ENCODE measurements at places on chromosomes 7 and 10.

GRCh38 chr7:132740176-132740575 is 163.9 kb upstream of the PLXNA4 start:
- DNase-seq, result no peak

DNA sequence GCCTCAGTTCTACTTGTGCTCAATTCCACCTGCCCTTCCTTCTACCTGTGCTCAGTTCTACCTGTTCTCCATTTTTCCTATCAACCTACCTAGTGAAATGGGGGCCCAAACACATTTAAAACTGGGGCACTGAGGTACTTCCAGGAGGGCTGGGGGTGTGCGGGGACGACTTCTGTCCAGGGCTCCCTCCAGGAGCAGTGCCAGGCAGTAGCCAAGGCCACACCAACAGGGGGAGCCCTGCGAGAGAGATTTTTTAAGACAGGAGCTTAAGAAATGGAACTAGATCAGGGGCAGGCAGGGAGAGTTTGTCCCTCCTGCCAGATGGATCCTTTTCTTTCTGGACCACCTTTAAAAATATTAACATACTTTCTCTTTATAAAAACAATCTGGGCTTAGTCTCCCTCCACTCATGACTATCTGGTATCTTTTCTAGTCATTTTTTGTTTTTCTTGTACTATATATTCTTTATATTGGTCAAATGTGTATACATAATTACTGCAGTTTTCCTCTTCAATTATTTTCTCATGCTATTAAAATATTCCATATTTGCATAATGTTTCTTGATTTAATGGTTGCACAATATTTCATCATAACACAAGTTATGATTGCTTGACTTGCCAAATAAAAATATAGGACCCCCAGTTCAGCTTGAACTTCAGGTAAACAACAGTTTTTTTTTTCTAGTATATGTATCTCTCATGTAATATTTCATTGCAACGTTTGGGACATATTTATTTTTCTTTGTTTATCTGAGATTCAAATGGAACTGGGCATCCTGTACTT is 47.3 kb upstream of the INSYN2A start:
- DNase-seq, result peak; percentile 41

- DNase-seq, result no peak
Measured at GRCh38 chr7:98630149-98630548, 13.1 kb downstream of the NPTX2 start.

DNA sequence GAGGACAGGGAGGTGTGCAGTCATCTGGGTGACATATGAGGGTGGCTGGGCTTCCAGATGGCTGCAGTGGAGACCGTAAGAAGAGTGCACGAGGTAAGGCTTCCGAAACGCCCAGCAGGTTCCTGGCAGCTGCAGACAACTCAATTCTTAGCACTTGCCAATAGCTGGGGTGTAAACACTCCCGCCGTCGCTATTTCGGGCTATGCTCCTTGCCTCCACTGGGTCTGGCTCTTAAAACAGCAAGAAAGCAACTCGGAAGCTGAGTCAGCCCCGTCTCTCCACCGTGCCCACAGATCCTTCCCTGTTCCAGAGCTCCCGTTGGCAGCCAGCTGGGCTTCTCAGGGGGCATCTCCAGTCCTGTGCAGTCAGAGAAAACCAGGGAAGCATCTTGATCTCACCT is 6.1 kb upstream of the PDGFA start:
- DNase-seq, result no peak

GRCh38 chr7:40761762-40762560 is 627.2 kb downstream of the SUGCT start:
- DNase-seq, result peak; percentile 27

- DNase-seq, result no peak
Measured at GRCh38 chr10:73163096-73163495, 4.7 kb downstream of the ECD start.

- no peak for DNase-seq
Measured at GRCh38 chr10:30396698-30397097, 37.3 kb upstream of the MAP3K8 start.

DNA sequence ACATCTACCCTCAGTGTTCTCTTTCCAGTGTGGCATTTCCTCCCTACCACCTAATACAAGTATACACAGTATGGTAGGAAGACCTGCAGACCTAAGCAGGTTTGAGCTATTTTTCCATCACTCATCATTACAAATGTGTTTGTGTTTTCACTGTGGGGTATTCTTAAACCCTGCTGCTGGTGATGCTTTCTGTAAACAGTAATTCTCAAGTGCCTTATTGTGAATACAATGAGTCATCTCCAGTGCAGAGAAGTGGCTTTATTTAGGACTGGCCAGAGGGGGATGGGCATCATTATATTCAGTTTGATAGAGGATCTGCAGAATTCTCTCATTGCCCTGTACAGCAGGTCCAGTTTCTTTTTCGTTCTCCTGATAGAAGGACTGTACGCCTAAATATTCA is 63.7 kb downstream of the GRM8 start:
- no peak for DNase-seq

DNA sequence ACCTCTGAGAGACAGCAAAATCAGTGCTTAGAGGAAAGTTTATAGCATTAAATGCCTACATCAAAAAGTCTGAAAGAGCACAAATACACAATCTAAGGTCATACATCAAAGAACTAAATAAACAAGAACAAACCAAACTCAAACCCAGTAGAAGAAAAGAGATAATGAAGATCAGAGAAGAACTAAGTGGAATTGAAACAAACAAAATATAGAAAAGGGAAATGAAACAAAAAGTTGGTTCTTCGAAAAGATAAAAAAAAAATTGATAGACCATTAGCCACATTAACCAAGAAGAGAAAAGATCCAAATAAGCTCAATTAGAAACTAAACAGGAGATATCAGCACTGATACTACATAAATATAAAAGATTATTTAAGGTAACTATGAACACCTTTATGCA is 280.0 kb upstream of the NRG3 start:
- DNase-seq, result no peak

DNA sequence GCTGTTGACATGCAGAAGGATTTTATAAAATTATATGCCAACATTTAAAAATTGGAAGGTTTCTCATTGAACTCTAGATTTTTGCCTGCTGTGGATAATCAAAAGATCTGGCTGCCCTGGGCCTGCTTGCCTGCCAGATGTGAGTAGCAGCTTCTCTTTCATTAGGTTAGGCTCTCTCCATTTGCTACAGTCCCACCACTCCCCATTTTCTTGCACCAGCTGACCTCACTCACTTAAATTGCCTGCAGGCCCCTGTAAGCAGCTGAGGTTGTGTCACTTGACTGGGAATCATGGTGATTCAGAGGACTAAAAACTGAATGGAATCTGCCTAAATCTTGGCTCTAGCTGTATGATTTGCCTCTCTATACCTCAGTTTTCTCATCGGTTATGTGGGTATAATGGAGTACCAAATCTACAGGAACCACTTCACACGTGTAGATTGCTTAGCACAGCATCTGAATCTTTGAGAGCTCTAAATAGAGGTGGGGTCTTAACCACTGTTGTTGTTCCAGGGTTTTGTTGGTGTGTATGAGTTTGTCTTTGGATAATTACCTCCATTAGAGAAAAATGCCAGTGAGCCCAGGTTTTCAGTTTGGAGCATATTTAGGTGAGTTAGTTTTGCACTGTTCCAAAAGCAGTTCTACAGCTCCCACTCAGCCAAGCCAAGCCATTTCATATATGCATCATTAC is 18.6 kb upstream of the RAPGEF5 start:
- no peak for DNase-seq

- peak; percentile 86 for DNase-seq
Measured at GRCh38 chr7:32506266-32507054, 11.2 kb downstream of the AVL9 start.

All from astrocyte of the spinal cord (primary cell).